ENCODE measurements at places on chromosomes 13 and 19. TPM values are rescaled to one million over a fixed set of nuclear protein-coding genes. Genes with fewer than 3 reads are reported as not detected.

DNA sequence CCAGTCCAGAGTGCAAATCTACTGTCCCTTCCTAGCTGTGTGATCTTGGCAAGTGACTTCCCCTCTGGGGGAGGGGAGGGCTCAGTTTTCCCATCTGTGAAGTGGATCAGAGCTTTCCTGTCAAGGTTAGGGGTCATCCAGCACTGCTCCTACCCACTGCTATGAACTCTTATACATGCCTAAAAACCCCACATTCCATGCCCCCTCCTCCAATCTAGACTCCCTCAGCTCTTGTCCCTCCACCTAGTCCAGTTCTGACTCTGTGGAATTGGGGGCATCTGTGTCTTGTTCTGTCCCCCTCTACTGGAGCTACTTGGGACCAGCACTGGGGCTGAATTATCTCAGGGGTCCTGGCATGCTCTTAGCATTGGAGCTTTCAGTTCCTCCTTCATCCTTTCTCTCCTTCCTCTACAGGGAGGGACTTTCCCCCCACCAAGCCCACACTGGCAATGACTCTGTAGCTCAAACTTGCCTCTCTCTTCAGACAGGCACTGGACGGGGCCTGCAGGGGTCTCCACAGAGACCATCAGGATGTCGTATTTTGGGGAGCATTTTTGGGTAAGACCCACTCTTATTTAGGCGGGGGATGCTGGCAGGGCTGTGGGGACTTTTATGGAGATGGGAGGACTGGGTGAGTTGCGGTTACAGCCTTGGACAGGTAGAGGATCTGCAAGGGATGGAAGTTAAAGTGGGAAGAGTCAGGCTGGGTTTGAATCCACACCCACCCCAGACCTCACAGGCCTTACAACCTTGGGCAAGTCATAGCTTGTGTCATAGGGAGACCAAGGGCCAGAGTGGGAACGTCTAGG lies 3.6 kb downstream of the FCHO1 start:
- DNase-seq: no peak

- peak; percentile 45 for DNase-seq
Observed at GRCh38 chr13:84455143-84455905, 573.0 kb upstream of the SLITRK1 start.

GRCh38 chr19:16457195-16457953 lies 14.4 kb downstream of the EPS15L1 start:
- peak; percentile 30 for DNase-seq

DNA sequence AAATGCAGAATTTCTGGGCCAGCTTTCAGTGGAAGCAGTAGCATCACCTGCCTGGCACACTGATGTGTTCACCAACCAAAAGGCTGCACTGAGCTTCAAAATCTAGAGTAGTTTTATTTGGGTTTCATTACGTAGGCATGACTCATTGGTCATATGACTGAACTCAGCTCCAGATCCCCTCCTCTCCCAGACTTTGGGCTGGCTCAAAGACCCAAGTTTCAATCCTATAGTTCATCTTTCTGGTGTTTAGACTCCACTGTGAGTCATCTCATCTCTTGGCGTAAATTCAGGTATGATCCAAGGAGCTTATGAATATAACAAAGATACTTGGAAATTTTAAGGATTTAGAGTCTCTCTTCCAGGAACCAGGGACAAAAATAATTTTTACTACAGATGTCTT lies 17.7 kb downstream of the ZMYM5 start:
- peak; percentile 88 for DNase-seq

GRCh38 chr19:19409631-19410030 lies 4.2 kb downstream of the GATAD2A start:
- DNase-seq: no peak

- DNase-seq: peak; percentile 68
Observed at GRCh38 chr13:71879129-71879535, 12.1 kb upstream of the DACH1 start.

DNA sequence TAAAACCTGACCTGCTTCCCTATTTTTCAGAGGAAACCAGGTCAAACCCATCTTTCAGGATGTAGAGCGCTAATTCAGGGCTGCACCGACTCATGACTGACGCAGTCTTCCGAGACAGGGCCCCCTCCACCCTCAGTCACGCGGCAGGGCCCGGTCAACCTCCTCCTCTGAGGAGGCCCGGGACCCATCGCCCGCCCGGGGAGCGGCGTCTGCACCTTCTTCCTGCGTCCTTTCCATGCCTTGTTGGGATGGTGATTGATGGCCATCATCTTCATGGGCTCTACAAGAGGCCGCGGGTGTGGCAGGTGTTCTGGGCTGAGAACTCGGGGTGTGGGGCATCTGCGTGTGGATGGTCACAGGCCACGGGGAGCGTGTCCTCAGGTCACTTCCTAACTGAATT lies 26.0 kb downstream of the GRTP1 start:
- no peak for DNase-seq

DNA sequence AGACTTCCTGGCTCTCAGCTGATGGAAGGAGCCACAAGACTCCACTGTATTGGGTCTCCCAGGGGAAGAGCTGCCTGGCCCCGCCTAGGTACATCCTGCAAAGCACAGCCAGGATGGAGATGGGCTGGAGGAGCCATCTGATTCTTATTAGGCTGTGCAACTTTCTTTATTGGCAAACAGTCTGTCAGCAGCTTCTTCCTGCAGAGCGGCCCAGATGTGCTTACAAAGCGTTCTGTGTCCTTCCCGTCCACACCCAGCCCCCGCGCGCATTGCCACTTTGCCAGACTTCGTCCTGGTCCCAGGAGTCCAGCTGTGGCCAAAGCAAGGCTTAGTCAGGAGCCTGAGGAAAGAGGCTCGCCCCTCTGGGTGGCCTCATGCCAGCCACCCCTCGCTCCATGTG lies 409.3 kb downstream of the ZNF536 start:
- DNase-seq: no peak

- DNase-seq: no peak
Observed at GRCh38 chr13:30751183-30751933, 16.0 kb downstream of the ALOX5AP start.

DNA sequence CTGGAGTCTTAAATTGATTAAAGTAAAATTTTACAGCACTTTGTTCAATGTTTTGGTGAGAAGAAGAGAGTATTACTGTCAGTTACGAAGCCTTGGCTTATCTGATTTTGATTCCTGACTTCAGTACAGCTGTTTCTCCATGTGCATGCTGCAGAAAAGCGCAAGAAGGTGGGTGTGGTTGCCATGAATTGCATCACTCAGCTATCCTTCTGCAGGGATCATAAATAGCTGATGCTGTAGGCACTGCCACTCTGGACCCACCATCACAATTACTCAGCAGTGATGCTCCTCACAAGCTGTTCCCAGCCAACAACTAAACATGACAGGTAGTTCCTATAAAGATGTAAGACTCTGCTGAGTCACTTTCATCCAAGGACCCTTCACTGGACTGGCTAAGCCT lies 321.2 kb downstream of the IRS2 start:
- no peak for DNase-seq

DNA sequence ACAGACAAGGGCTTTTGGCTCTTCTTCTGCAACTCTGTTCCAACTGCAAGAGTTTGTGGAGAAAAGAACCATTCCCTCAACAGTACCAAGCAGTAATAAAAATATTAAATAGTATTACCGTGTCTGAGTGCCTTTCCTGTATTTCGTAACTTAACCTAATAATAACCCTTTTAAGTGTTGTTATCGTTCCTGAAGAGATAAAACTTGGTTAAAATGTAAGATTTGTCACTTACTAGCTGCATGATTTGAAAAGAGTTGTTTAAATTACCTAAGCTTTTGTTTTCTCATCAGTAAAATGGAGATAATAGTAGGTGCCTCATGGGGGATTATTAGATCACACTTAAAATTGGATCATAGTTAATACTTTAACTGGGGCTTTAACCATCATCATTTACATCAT lies 447.2 kb downstream of the GPC5 start:
- DNase-seq: no peak

GRCh38 chr13:112933649-112934048 lies 35.4 kb upstream of the MCF2L start:
- DNase-seq: no peak

GRCh38 chr13:113562844-113563243 lies 21.7 kb upstream of the TFDP1 start:
- no peak for DNase-seq

GRCh38 chr13:30486230-30487074 lies 20.7 kb upstream of the HMGB1 start:
- no peak for DNase-seq

Gene KLK4
- not detected for total RNA-seq

Gene ZNF91
- 13.2 TPM for total RNA-seq

Gene GRK1
- not detected for total RNA-seq

Gene REX1BD
- 28.8 TPM for total RNA-seq

Gene PGLYRP1
- not detected for total RNA-seq

Gene ZNF284
- total RNA-seq: 3.5 TPM

Gene RFX1
- 0.90 TPM for total RNA-seq

Data from SK-MEL-5 (cell line).